Muscle of back (tissue), 13 donors: ENCODE measurements at places on chromosomes 1 and 21. TPM values are rescaled to one million over a fixed set of nuclear protein-coding genes. Genes with fewer than 3 reads are reported as not detected.

- DNase-seq: no peak
These were observed 17.0 kb upstream of the ITLN2 start for GRCh38 chr1:160971618-160972056.

- no peak for DNase-seq
These were observed 40.0 kb downstream of the ROR1 start for GRCh38 chr1:63813829-63814277.

- DNase-seq: no peak
These were observed 19.3 kb upstream of the DDAH1 start for GRCh38 chr1:85484264-85484663.

DNA sequence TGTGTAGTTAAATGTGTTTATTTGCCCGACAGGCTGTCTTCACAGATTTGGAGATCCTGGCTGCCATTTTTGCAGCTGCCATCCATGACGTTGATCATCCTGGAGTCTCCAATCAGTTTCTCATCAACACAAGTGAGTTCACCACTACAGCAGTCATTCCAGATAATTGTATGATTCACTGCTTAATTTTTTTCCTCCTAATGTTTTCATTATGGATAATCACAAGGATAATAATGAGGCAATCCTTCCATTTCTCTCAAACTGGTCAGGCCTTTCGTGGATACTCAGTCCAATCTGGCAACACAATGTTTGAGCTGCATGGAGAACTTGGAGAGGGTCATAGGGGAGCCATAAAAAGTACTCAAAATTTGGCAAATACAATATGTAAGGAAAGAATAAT, 168.3 kb upstream of the SGIP1 start:
- DNase-seq: no peak

DNA sequence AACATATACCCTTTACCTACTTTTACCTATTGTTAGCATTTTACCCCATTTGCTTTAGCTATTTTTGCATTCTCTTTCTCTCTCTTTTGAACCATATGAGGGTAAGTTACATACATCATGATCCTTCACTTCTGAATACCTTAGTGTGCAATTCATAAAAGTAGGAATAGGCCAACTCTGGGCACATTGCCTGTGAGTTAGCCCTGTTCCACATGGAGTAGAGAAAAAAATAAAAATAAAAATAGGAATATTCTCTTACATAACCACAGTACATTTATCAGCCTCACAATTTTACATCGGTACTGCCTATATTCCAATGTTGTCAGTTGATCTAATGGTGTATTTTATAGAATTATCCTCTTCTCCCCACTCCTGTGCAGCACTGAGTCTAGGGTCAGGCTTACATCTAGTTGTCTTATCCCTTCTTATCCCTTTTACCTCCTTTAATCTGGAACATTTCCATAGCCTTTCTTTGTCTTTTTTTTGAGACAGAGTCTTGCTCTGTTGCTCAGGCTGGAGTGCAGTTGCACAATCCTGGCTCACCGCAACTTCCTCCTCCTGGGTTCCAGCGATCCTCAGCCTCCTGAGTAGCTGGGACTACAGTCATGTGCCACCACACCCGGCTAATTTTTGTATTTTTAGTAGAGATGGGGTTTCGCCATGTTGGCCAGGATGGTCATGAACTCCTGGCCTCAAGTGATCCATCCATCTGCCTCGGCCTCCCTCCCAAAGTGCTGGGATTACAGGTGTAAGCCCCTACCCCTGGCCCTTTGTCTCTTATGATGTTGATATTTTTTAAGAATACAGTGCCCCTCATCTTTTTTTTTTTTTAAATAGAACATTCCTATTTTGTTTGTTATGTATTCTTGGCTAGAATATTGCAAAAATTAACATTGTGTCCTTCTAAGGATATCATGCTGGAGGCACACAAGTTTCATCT, 11.1 kb upstream of the SLC30A1 start:
- no peak for DNase-seq

GRCh38 chr1:177646757-177647730, 322.8 kb downstream of the SEC16B start:
- DNase-seq: no peak

DNA sequence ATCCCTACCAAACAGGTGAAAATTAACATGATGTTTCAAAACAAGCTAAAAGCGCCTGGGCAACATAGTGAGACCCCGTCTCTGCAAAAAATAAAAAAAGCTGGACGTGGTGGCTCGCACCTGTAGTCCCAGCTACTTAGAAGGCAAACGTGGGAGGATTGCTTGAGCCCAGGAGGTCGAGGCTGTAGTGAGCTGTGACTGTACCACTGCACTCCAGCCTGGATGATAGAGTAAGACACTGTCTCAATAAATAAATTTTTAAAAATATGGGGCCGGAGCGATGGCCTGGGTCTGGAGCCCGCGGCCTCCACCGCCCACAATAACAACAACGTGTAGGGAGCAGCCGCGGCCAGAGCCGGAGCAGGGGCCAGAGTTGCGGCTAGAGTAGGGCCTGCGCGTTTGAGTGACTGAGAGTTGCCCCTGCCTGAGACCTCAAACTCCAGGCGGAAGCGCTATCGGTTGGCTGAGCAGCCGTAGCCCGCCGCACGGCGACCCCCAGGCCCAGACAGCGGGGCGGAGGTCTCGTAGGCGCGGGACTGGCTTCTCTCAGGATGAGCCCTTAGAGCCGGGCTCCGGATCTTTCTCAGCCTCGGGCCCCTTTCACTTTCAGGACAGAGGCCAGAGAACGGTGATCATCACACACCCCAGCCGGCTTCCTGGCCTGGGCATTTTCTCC, 41.4 kb downstream of the ZMYM1 start:
- peak; percentile 34 for DNase-seq

GRCh38 chr1:100443811-100444571, 91.7 kb downstream of the CDC14A start:
- peak; percentile 47 for DNase-seq

GRCh38 chr1:166235728-166236127, 68.9 kb upstream of the FAM78B start:
- no peak for DNase-seq

DNA sequence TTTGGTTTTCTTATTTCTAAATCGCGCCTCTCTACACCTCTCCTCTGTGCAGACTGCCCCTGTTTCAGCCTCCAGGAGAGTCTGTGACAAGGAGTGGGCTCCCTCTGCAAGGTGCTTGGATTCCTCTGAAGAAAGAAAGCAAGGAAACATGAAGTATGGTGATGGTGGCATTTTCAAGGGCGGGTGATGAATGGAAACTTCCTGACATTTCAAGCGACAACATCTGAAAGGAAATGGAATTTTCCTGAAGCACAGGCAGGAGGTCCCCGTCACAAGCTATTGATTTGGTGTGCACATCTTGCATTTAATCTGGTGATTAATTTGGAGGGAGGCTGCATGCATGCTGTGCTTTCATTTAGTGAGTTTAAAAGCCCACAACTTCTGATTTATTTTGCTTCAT, 164.6 kb upstream of the FGGY start:
- no peak for DNase-seq

The SPRR2B gene
- not detected for polyA plus RNA-seq

The SEMA6C gene
- polyA plus RNA-seq: 113 TPM

The NOS1AP gene
- 0.45 TPM for polyA plus RNA-seq

The WNT2B gene
- polyA plus RNA-seq: 5.2 TPM
